Activated CD8-positive, alpha-beta memory T cell treated with anti-CD3 and anti-CD28 coated beads for 48 hours (primary cell): ENCODE measurements at places on chromosomes 6 and 20.
A peak's percentile ranks its signal among the peaks of the same experiment; 100 is the strongest.

- no peak for DNase-seq
Measured at GRCh38 chr6:134740473-134741199, 209.3 kb downstream of the ALDH8A1 start.

GRCh38 chr6:158958504-158959386 lies 41.3 kb downstream of the RSPH3 start:
- DNase-seq = no peak

DNA sequence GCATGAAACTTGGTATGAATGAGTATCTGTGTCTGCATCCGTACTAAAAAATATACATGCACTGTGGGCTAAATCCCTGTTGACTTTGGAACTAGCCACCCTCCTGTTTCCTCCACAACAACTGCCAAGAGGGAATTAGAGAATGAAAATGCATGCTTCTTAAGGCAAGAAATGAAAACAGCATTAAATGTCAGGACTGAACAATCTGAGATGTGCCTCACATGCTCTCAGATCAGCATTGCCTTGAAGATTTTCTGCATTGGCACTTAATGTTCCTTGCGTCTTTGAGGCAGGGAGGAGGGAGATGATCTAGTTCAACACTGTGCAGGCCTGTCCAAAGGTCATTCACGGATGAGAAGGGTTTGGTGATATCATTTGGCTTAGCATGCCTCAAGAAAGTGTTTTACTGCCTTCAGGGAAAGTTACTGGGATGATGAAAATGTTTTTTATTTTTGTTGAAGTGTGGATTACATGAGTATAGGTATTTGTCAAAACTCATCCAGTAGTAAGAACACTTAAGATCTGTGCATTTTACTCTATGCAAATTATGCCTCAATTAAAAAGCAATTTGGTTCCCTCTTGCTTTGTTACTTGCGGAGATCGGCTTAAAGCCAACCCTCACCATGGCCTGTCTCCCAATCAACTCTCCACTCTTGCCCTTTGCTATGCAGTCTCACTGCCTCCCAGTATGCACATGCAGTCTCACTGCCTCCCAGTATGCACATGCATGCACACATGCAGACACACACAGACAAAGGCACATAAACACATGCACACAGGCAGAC lies 47.5 kb upstream of the RIN2 start:
- no peak for DNase-seq

DNA sequence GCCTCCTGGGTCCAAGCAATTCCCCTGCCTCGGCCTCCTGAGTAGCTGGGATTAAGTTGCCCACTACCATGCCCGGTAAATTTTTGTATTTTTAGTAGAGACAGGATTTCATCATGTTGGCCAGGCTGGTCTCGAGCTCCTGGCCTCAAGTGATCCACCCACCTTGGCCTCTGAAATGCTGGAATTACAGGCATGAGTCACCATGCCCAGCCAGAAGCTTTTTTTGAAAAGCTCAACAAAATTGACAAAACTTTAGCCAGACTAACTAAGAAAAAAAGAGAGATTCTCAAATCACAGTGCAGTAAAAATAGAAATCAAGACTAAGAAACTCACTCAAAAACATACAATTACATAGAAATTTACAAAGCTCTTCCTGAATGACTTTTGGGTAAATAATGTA lies 420.6 kb downstream of the COL12A1 start:
- no peak for DNase-seq

- DNase-seq = no peak
Measured at GRCh38 chr20:53739799-53740785, 146.5 kb upstream of the ZNF217 start.

DNA sequence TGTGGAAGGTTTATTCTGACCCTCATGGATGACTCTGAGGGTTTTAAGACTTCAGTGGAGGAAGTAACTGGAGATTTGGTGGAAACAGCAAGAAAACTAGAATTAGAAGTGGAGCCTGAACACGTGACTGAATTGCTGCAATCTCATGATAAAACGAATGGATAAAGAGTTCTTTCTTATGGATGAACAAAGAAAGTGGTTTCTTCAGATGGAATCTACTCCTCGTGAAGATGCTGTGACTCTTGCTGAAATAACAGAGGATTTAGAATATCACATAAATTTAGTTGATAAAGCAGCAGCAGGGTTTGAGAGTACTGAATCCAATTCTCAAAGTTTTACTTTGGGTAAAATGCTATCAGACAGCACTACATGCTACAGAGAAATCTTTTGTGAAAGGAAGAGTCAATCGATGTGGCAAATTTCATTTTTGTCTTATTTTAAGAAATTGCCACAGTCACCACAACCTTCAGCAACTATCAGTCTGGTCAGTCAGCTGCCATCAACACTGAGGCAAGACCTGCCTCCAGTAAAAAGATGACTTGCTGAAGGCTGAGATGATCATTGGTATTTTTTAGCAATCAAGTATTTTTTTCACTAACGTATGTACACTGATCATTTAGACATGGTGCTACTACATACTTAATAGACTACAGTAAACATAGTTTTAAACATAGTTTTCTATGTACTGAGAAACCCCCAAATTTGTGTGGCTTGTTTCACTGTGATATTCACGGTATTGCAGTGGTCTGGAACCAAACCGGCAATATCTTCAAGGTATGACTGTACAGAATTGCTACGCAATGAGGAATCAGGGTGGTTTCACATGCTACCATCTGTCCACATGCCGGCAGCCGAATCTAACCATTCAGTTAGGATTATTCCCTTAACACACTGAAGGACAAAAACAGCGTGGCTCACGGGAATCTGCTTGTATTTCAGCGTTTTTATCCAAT lies 149.0 kb downstream of the MYB start:
- no peak for DNase-seq

DNA sequence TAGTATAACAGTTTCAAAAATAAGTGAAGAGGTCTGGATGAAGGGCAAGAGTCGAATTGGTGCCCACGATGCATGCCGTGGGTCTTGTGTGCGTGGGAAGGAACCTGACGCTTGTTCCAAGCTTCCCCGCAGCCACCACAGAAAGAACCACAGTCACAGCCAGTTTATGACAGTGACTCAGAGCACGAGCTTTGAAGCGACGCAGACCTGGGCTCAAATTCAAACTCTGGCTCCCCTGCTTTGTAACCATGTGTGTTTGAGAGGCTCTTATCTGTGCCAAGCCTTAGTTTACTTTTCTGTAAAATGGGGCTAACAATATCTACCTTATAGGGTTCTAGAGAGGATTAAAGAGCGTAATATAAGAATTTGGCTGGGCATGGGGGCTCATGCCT lies 65.5 kb downstream of the SYNJ2 start:
- peak; percentile 40 for DNase-seq

- DNase-seq = no peak
Measured at GRCh38 chr20:12110711-12111110, 193.0 kb downstream of the BTBD3 start.

GRCh38 chr6:81753711-81754577 lies 1.5 kb upstream of the TENT5A start:
- DNase-seq = peak; percentile 55

DNA sequence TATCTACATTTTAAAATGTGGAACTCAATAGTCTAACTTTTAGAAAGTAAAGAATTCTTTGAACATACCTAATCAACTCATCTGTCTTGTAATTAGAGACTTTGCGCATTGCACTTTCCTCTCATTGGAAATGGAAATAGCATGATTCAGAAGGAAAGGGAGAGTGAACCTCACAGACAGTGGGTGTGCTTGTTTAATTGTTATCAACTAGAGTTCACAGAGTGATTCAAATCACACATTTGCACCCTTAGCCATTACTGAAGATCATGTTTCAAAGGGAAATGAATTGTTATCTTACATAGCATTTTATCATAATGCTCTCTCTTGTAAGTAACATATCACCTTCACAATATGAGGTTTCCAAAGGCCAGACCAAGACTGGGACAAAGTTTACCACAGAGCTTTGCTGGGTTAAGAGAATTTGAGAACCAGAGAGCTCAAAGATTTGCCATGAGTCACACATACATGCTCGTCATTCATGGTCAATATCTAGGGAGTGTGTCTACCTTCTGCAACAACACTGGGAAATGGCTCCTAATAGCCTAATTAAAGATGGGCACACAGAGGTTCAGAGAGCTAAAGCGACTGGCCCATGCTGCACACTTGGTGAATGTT lies 21.5 kb downstream of the GSTA3 start:
- no peak for DNase-seq

DNA sequence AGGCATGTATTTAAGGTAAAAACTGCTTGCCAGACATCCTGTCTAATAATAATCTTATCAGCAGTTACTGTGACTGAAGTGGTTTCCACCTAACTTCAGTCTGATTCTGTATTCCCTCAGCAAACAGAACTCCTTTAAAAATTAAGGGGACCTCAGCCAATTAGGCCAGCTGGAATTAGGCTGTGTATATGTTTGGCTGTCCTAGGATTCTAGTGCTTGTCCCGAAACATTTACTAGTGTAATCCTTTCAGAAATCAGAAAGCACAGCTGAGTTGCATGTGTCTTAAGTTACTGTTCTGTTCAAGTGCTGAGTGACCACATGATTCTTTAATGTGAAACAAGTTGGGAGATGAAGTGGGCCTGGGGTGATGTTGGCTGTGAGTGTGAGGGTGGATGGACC lies 120.9 kb upstream of the SUPT3H start:
- no peak for DNase-seq

- DNase-seq = no peak
Measured at GRCh38 chr20:58433759-58434158, 44.7 kb downstream of the VAPB start.

GRCh38 chr20:63053432-63054102 lies 46.8 kb upstream of the BHLHE23 start:
- no peak for DNase-seq

- no peak for DNase-seq
Measured at GRCh38 chr6:166705069-166705468, 78.0 kb upstream of the RPS6KA2 start.

DNA sequence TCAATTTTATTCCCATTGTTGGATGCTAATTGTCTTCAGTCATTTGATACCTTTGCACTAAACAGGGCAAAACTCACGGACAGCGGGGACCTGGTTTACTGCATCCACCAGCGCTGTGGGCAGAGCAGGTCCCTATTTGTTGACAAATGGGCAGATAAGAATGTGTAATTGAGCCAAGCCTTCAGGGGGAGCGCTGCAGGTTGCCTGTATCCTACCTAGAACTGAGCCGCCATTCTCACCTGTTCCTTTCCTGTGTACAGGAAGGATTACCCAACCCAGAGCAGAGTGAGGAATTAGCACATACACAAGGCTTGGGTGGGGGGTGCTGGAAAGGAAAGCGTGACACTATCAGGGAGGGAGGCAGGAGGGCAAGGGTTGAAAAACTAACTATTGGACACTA lies 89.1 kb upstream of the FOXA2 start:
- no peak for DNase-seq

- DNase-seq = no peak
Measured at GRCh38 chr6:122400462-122401089, 1.1 kb downstream of the HSF2 start.

- no peak for DNase-seq
Measured at GRCh38 chr20:62476056-62476838, 452 bp upstream of the GATA5 start.

DNA sequence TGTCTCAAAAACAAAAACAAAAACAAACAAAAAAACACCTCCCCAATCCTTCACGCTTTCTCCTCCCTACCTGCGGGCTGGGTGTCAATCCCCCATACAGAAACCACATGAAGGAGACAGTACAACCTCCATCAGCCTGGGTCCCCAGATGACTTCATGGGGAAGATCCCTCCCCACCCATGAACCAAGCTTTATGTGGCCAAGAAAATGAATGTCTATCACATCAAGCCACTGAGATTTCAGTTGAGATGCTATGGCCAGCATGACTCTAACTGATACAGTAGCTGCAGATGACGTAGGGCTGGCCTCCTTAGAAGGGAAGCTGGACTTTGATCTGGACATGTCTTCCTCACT lies 21.2 kb upstream of the BNIP5 start:
- DNase-seq = no peak

DNA sequence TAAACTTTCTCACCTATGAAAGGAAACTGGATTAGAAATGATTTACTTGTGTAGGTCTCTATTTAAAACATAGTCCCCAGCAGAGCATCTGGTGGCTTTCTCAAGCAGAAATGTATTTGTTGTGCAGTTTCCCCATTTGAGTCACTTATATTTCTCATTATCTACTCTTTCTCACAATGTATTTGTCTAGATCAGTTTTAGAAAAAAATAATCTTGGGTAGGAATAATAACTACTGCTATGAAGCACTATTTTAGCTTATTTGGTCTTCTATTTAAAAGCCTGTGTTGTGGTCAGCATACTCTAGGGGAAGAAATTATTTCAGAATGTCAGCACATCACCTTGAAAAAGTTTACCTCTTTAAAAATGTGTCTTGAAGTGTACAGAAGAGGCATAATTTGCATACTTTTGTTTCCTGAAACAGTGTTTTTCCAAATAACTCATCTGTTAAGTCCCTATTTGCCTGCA lies 60.9 kb upstream of the PRL start:
- no peak for DNase-seq

DNA sequence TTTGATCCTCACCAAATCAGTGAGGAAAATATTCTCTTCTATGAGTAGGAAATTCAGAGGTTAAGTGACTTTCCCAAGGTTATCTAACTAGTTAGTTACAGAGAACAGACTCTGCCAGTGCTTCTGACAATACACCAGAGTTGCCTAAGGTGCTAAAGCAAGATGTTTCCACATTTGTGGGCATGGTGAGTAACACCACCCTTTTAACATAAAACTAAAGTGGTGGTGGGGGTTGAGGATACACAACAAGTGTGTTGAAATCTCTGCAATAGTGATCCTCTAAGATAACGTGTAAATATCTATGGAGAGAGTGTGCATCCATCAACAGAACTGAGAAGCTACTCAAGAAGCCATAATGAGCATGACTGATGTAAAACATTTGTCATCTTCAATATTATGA lies 11.7 kb downstream of the VNN2 start:
- no peak for DNase-seq

DNA sequence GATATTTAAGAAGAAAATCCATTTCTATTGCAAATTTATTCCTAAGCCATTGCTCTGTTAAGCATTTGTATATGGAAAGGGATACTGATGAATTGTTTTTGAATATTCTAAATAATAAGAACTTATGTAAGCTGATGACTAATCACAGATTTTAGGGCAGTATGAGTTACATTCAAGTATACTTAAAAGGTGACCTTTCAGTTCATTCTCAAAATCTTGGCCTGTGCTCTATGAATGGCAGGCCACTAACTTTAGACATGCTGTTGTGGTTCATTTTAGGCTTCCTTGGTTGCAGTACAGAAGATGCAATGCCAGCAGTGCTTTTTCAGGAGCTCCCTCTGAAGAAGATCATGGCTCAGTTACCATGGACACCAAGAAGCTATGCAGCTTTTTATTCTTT lies 380.4 kb downstream of the CENPW start:
- no peak for DNase-seq

- DNase-seq = no peak
Measured at GRCh38 chr6:130783416-130784107, 43.6 kb upstream of the SMLR1 start.

- no peak for DNase-seq
Measured at GRCh38 chr6:105991561-105992314, 94.4 kb upstream of the PRDM1 start.

DNA sequence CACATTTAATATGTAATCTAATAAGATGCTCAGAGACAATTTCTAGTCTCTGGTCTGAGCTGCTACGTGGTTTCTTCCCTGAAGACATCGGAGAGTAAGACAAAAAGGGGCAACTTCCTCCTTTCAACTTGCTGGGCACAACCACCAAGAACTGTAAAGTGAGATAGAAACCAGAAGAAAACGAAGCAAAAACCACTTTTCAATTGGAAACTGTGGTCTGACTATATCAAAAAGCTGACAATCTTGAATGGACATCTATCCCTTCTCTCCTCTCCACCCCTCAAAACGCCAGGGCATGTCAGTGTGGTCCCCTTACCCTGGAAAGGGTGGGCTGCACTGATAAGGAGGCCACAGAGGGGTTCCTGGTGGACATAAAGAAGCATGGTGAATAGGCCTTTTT lies 269.1 kb downstream of the CD83 start:
- DNase-seq = no peak
